RKO (cell line): ENCODE measurements at places on chromosomes 4 and X.
A peak's percentile ranks its signal among the peaks of the same experiment; 100 is the strongest.

DNA sequence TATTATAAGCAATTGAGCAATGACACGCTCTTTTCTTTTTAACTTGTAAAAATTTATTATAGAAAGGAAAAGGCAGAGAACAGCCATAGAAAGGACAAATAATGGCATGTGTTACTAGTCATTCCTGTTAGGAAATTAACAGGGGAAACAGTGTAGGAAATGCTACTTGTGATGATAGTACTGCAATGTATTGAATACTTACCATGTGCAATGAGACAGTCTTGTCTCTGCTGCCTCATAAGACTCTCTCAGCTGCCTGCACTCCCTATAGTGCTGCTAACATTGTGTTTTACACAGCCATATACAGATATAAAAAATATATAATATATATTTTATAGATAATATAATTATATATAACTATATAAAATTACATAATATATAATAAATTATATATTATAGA is 62.3 kb upstream of the SHOX start:
- no peak for DNase-seq

GRCh38 chr4:125428832-125429231 is 114.1 kb downstream of the FAT4 start:
- DNase-seq = no peak

DNA sequence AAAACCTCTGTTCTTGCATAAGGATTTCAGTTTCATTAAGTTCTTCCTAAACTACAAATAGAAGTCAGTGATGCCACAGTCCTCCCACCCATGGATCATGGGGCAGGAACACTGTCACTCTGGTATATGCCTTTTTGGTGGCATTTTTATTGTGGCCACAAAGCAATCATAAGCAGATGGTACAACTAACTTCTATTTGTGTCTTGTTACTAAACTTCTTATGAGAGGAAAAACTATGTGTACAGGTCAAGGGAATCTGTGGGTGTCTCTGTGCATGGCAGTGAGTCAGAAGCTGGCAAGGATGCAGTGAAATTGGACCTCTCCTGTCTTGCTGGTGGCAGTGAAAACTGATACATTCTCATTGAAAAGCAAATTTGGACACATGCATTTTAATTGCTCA is 245.0 kb upstream of the GPC4 start:
- DNase-seq = peak; percentile 24

- no peak for DNase-seq
Observed at GRCh38 chr4:2638730-2639129, 102.3 kb downstream of the FAM193A start.

DNA sequence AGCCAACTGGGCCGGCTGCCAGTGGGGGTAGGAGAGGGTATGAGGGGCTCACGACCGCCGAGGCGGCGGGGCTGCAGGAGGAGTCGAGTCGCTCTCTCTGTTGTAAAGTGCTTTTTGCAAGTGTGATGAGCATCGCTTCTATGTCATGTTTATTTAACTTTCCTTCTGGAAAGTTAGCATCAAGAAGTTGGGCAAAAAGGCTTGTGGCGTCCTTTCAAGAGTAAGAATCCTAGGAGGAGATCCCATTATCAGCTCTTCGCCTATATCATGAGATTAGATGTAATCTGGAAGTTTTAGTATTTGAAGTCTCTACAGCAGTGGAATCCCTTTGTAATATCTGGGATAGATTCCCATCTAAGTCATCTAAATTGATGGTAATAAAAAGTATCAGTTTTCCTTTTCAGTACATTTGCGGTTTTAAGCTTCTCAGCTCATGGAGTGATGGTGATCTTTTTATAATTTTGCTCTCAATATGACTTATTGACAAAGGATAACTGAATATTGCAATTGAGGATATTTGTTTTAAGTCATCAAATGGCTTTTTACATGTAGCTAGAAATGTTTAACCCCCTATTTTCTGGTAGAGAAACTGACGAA is 1.7 kb downstream of the GALNT7 start:
- DNase-seq = no peak

- no peak for DNase-seq
Observed at GRCh38 chrX:39487166-39487968, 610.4 kb downstream of the BCOR start.

DNA sequence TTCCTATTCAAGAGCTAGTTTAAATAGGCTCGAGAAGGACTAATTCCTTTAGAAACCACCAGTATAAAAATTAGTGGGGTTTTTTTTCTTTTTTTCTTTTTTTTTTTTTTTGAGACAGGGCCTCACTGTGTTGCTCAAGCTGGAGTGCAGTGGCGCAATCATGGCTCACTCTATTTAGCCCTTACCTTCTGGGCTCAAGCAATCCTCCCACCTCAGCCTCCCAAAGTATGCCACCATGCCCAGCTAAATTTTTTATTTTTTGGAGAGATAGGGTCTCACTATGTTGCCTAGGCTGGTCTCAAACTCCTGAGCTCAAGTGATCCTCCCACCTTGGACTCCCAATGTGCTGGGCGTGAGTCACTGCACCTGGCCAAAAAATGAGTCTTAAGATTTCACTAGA is 52.8 kb downstream of the APOO start:
- DNase-seq = no peak

DNA sequence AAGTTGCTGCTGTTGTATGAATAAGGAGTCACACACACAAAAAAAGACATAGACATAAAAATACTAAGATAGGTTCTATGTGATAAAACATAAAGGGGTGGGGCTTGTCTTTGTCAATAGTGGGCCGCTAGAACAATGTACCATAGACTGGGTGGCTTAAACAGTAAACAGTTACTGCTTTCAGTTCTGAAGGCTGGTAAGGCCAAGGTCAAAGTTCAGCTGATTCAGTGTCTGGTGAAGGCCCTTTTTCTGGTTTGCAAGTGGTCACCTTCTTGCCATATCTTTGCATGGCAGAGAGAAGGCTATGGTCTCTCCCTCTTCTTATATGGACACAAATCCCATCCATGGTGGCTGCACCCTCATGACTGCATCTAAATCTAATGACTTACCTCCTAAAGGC is 1980.7 kb downstream of the PCDH7 start:
- DNase-seq = no peak

GRCh38 chr4:39357002-39357401 is 9.2 kb downstream of the RFC1 start:
- no peak for DNase-seq

GRCh38 chrX:67353651-67354370 is 190.0 kb upstream of the AR start:
- no peak for DNase-seq

DNA sequence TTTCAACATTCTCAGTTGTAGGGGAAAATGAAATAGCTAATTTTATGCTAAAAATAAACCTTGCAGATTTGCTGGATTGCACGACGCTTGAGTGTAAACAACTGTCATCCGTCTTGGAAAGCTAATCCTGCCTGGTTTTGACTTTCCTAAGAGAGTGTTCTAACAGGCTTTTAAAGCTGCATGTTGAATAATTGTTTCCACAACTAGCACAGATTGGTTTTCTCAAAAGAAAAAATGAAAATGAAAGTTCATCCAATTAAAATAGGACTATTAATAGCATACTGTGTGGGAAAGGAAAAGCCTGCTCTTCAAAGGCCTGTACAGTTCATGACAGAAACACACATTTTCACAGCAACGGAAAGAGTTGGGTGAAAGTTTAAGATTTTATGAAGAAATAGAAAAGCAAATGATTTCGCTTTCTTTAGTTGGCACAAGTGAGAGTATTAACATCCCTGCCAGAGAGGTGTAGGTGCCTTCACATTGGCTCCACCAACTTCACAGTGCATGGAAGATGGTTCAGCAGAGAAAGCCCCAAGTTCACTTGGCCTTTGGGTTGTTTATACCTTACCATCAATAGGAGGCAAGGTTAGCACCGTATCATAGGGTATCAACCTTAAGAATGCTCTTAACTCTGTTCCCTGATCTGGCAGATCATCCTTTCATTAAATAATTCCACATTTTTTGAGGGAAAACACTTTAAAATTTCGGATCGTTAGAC is 140.0 kb upstream of the GUCY1A1 start:
- DNase-seq = no peak

- DNase-seq = no peak
Observed at GRCh38 chr4:41506130-41506529, 31.8 kb upstream of the LIMCH1 start.

- DNase-seq = no peak
Observed at GRCh38 chr4:158131027-158131426, 41.8 kb downstream of the GASK1B start.

- DNase-seq = peak; percentile 11
Observed at GRCh38 chr4:107826421-107826980, 1.8 kb downstream of the SGMS2 start.

GRCh38 chr4:39020130-39020529 is 12.1 kb downstream of the TMEM156 start:
- peak; percentile 36 for DNase-seq

DNA sequence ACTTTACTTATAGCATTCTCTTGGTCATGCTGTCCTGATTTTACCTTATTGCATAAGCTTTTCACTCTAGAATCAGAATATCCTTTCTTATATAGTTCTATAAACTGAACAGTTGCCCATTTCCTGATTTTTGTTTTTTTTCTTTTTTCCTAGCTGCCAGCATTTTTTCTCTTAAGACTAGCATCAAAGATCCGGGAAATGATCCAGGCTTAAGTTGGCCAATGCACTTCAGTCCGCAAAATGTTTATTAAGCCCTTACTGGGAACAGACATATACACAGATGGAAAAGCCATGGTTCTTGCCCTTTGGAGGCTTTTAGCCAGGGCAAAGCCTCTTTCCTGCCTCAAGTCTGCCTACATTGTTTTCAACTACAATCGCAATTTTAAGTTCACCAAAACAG is 10.1 kb upstream of the BMP2K start:
- no peak for DNase-seq

GRCh38 chr4:38759113-38759789 is 23.5 kb downstream of the TLR10 start:
- DNase-seq = peak; percentile 49

- DNase-seq = no peak
Observed at GRCh38 chr4:109238746-109239145, 63.7 kb downstream of the COL25A1 start.

- no peak for DNase-seq
Observed at GRCh38 chr4:72846280-72847111, 223.0 kb downstream of the COX18 start.

GRCh38 chrX:10014462-10015354 is 47.5 kb downstream of the CLDN34 start:
- DNase-seq = no peak

DNA sequence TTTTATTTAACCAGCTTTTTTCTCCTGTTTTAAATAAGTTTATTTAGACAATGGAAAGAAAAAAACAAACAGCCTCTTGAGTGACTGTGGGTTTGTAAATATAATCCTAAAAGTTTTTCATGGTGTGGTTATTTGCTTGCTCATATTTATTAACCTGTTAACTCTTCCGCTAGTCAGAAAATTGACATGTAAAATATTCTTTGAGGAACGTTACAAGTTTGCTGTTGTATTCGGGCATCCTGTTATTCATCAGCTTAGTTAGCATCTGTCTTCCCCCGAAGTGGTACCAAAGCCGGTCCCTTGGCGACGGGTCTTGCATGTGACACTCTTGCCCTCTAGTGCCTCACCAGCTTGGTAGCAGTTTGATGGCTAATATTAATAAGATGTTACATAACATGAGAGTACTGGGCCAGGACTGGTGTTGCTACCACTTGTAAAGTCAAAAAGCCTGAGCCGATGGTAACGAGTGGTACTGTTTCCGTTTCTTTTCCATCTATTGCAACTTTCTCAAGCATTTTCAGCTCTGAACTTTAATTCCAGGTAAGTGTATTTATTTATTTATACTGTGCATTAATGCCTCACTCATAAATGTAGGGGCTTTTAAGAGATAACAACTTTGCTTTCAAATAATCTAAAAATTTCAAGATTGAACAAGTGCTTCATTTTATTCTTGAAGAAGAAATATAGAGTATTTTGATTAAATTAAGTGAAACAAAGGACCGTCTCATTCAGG is at the start of gene NDST3:
NDST3 (plus strand) TSS at position 434 of the 733 bp plus-strand sequence. CDS start 19,425 bp downstream, outside the sequence.
- DNase-seq = no peak

- DNase-seq = no peak
Observed at GRCh38 chr4:26692014-26692726, 108.3 kb downstream of the TBC1D19 start.

DNA sequence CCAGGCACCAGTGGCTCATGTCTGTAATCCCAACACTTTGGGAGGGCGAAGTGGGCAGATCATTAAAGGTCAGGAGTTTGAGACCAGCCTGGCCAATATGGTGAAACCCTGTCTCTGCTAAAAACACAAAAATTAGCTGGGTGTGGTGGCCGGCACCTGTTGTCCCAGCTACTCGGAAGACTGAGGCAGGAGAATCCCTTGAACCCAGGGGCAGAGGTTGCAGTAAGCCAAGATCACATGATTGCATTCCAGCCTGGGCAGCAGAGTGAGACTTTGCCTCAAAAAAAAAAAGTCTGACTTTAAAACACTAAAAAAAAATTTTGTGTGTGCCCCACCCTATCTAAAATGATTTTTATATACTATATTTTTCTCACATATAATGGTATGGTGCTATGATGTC is 26.2 kb upstream of the TMEM192 start:
- DNase-seq = no peak

GRCh38 chrX:9466736-9467135 is 1.9 kb downstream of the TBL1X start:
- DNase-seq = no peak

DNA sequence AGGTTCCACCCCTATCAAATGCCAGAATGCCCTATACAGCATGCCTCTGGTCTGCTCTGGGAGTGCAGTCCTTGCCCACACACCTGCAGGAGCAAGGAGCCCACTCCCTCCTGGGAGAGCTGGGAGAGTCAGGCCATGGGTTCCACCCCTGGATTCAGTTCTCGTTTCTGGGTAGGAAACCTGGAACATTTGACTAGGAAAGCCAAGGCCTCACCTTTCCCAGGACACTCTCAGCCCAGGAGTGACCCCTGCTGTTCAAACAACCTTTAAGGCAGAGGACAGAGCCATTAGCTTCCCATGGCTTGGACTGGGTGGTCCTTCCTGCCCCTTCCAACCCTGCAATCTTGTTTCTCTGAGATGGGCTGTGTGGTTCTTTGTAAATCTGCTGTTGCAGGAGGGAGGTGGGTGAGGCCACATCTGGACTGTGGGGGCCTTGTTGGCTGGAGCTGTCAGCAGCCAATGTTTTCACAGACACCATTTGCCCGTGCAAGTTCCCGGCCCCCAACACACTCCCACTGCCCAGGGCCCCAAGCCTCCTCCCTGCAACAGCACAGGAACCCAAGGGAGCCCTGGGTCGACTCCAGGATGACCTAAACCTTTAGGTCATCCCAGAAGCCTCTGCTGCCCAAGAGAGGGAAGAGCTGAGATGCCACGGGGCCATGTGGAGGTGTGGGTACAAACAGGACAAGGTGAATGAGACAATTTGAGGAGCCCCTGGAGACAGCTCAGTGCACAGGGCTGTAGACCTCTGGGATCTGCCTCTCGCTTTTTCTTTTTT is 104.4 kb downstream of the PJA1 start:
- no peak for DNase-seq
